Stimulated activated CD4-positive, alpha-beta T cell treated with anti-CD3 and anti-CD28 coated beads, Interleukin-2, amount 100 ng/mL, for 4 hours (primary cell): ENCODE measurements at places on chromosomes 16 and 17.

DNA sequence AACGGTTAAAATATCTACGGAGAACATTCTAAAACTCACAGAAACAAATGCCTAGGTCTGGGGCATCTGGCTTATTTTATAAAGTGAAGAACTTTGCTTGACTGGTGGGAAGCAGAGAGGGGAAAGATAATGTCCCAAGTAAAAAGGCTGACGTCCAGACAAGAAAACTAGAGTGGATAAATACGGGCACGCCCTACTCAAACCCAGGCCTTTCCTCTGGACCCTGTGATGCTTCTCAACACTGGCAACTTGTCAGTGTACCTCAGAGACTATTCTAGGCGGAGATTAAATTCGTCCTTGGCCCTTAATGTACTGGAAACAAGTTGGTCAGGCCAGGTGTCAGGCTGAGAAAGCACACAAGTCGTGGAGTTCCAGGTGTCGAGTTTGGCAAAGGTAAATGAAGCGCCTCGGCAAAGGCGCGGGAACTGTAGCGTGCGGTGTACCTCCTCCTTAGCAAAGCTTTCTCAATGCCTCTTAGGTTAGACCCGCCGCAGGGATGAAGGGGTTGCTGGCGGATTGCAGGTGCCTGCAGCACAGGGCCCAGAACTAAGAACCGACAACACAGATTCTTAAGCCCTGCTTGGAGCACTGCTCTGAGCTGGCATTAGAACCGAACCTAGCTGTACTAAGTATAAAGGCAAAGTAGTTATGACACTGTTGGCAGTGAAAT is 668 bp upstream of the UNK start:
- DNase-seq: no peak

GRCh38 chr17:39264119-39264518 is 38.4 kb upstream of the STAC2 start:
- DNase-seq: no peak

DNA sequence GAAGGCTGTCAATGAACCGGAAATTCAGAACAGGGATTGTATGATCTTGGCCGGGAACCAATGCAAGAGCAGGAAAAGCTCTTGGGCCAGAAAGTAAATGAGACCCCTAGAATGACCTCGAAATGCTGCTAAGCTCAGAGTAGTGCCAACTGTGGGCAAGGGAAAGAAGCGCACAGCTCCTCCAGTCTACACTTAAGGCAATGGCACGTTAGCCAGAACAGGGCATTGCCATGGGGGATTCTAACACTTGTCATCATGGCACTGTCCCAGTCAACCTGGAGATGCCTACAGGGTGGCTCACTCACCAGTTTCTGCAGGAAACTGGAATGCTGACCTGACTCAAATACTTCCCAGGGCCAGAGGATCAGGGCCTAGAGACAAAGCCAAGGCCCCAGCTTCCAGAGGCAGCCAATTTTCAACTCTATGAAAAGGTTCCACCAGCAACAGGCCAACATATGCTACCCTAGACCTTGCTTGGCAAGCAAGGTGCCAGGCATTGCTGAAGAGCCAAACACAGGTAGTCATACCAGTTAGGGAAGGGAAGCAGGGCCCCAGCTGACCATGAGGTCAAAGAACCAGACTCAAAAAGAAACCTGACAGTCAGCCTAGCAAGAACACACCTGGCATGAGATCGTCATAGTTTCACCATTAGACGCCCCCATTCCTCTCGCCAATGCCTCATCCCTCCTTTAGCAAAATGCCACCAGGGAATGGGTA is 34.9 kb downstream of the ARHGAP17 start:
- DNase-seq: no peak

DNA sequence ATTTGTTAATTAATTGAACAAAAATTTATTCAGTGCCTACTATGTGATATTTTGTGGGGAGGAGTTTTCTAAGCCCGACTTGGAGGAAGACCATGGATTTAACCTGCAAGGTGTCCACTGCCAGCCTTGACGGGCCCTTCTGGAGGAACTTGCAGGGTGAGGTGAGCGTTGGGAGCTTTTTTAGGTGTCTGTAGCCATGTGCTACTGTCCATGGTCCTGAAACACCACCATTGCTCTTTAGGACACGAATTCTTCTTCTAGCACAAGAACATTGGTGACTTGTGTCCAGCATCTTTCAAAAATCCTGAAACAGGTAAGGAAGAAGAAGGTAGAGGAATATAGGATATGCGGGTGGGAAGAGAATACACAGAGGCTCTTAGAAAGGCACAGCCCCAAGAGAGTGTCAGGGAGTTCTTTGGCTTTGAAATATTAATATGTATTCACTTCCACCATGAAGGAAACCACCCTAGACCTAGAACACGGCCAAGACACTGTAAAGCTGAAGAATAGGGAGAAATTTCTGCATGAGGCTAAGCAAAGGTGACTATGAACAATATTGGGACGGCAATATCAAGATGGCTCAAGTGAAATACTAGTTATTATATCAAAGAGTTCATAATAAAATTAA is 27.9 kb upstream of the OR4D1 start:
- DNase-seq: peak; percentile 9

DNA sequence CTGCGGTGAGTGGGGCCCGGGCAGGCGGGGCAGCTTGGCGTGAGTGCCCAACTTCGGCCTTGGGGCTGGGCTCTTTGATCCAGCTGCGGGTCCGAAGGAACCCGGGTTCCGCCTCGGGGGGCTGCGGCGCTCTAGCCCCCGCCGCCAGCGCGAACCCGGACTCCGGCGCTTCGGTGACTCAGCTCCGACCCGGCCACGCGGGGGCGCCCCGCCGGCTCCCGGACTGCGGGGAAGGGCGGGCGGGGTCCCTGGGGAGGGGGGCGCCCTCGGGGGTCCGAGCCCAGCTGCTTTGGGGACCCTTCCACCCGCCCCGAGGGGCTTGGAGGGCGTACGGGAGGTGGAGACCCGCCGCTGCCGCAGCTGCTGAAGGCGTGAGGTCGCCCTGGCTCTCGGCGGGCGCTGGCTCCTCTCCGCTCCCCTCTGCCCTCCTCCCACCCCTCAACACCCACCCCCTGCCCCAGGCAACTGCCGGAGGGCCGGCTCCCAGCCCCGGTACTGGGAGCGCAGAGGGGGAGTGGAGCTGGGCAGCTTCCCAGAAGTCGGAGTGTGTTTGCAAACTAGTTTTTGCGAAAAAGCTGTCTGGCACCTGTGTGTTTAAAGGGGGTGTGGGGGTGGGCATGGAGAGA is 516 bp downstream of the CPNE2 start:
- DNase-seq: peak; percentile 40

DNA sequence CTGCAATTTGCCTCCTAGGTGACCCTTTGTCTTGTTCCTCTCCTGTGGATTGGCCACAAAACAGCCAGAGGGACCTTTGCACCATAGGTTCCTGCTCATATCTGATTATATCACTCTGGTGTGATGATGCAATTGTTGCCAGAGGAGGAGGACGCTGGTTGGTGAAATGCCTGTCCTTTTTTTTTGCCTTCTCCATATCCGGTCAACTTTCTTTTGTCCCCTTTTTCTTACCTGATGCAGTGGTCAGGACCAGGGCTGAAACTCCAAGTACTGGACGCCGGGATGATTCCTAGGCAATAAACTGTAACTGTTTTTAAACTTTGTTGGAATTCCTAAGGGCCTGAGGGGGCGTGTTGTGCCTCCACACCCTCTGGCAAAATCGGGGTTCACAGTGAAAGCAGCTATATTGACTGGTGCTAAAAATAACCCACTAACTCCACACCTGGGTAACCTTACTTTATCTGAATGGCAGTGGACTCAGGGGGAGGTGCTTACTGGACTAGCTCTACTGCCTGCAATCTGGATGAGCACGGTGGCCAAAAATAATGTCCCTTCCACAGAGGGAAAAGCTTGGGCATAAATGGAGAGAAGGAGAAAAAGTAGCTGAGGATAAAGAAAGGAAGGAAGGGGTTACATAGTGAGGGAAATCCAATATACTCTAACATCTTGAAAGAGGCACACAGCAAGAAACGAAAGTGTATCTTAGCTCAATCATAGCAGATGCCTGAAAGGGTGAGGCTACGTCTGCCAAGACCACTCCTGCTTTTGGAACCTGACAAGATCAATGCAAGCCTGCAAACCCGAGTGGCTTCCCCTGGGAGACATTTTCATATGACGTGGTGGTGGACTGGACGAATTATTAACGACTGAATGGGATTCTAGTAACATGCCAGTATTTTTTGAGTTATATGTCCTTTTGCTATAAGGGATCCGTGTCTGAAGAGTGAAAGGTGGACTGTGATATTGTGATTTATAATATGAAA is 28.4 kb upstream of the ZNF423 start:
- DNase-seq: no peak

DNA sequence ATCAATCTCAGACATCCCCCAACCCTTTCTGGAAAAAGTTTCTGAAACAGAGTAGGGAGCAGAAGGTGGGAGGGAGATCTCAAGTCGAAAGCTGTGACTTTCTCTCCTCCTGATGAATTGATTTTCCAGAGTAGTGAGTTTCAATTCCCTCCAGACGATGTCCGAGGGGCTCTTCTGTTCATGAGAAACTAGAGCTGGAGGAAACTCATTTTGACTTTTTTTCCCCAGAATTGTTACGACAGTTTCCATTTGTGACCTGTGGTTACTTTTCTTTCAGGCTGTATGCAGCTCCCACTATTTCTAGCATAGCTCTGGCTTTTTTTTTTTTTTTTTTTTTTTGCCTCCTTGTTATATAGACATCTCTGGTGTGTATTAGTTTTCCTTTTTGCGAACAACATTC is 422.1 kb upstream of the SALL1 start:
- DNase-seq: no peak

DNA sequence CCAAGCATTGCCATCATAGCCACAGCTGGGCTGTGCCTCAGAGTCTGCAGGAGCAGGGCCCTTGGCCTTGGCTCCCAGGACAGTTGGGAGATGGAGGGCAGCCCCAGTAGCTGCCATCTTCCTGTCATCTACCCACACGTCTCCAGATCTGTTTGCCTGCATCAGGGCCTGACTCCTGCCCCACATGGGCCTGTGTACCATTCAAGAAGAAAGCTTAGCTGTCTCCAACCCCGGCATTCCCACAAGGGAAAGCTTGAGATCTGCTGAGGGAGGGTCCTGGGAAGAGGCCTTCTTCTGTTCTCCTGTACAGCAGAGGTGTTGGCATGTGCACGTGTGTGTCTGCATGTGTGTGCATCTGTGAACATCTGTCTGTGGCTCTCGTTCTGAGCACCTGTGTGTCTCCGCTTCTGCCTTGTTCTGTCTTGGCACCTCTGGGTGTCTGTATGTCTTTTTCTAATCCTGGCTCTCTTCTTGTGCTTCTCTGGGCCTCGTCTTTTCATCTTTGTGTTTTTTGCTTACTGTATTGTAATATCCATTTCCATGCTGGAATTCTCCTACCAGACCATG is 122.2 kb downstream of the MRM1 start:
- DNase-seq: no peak
